ENCODE measurements at places on chromosomes 4 and X.

DNA sequence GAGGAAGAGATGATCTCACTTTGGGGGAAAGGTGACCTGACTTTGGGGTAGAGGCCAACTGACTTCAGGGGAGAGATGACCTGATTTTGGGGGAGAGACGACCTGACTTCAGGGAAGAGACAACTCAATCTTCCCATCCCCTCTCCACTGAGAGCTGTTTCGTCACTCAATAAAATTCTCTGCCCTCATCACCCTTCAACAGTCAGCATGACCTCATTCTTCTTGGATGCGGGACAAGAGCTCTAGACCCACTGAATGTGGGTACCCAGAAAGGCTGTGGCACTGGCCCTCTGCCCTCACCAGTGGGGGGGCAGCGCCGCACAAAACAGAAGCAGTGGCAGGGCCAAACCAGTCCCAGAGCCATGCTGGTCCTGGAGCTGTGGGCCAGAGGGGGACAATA is 34.6 kb downstream of the ATXN3L start:
- no peak for DNase-seq

GRCh38 chrX:138858951-138859350 is 147.4 kb upstream of the FGF13 start:
- no peak for DNase-seq

- no peak for DNase-seq
Observed at GRCh38 chr4:79225360-79225759, 100.5 kb downstream of the NAA11 start.

- no peak for DNase-seq
Observed at GRCh38 chr4:144688035-144688569, 42.1 kb downstream of the HHIP start.

DNA sequence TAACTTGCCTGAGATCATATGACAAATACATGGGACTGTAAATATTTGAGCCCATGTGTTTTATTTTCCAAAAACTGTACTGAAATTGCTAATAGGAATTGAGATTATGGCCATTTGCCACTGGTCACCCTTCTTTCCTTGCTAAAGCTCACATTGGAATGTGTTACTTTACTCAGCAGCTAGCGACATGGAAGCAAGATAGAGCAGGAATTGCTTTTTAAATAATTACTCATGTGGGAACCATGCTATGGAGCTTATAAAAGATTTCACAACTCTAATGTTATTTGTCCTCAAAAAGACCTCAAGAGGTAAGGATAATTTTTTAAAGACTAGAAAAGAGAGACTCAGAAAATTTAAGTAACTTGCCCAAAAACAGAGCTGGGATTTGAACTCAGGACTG is 48.8 kb upstream of the AFAP1 start:
- no peak for DNase-seq

GRCh38 chr4:2576290-2576689 is 39.8 kb downstream of the FAM193A start:
- no peak for DNase-seq

GRCh38 chr4:88382621-88383020 is 4.0 kb downstream of the HERC6 start:
- no peak for DNase-seq

- DNase-seq = peak; percentile 2
Observed at GRCh38 chr4:133154725-133155124, 5.6 kb downstream of the PCDH10 start.

- DNase-seq = no peak
Observed at GRCh38 chr4:113293043-113293560, 243.6 kb downstream of the ANK2 start.

GRCh38 chrX:13685126-13685763 is 3.7 kb upstream of the RAB9A start:
- DNase-seq = no peak

GRCh38 chrX:83845397-83845796 is 15.5 kb upstream of the CYLC1 start:
- peak; percentile 4 for DNase-seq

GRCh38 chrX:55118574-55118973 is 29.8 kb downstream of the PAGE2 start:
- no peak for DNase-seq

DNA sequence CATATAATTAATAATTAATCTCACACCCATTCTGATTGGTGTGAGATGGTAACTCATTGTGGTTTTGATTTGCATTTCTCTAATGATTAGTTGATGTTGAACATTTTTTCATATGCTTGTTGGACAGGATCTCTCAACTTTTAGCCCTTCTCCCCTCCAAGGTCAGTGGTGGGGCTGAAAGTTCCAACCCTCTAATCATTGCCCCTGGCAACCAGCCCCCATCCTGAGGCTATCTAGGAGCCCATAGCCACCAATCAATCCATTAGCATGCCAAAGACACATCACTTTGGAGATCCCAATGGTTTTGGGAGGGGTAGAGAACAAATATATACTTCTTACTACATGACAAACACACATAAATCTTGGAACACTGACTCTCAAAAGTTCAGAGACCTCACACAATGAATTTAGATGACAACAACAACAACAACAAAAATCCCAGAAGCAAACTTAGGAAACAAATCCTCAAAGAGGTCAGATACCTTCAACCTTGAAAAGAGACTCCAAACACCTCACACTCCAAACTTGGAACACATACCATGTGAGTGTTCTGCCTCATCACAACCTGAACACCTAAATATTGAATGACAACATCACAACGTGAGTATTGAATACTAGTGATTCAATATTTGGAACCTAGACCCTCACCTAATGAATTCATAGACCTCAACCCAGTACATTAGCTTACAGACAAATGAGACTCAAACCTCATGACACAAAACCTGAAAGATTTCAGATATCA is 19.0 kb upstream of the PAGE4 start:
- no peak for DNase-seq

DNA sequence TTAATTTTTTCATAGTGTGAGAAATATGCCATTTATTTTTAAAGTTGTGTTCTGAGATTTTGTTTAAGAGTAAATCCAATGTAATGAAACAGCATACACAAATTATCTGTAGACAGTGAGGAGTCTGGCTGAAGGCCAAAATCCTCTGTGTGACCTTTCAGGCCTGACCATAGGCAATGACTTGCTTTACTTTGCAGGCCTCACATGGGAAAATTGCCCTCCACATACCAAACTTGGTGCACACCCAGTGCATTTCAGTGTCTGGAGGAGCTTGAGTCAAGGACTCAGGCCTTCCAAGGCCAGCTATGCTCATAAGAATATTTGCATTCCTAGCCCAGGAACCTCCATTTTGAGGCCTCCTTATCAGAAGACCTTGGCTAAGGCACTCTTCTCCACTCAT is 430.1 kb downstream of the GABRG1 start:
- peak; percentile 38 for DNase-seq

DNA sequence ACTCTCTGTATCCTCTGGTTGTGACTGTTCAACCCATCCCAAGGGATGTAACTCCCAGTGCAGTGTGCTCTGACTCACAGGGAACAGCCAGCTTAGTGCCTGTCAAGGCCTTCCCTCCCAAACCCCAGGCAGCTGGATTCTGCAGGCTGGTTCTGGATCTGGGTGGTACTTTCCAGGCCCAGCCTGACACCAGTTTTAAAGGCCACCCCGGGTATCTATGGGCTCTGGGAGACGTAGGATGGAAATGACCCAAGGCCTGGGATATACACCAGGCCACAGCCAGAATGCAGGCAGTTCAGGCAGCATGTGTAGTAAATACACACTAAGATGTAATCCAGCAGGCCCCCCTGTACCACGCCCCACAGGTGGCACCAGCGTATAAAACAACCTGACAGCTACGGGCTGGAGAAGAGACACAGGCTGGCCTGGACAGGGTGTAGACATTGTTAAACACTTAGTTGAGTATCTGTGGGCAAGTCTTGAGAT is 64.2 kb downstream of the SPINK2 start:
- DNase-seq = no peak

GRCh38 chrX:12955882-12956703 is 18.8 kb upstream of the TMSB4X start:
- peak; percentile 84 for DNase-seq

DNA sequence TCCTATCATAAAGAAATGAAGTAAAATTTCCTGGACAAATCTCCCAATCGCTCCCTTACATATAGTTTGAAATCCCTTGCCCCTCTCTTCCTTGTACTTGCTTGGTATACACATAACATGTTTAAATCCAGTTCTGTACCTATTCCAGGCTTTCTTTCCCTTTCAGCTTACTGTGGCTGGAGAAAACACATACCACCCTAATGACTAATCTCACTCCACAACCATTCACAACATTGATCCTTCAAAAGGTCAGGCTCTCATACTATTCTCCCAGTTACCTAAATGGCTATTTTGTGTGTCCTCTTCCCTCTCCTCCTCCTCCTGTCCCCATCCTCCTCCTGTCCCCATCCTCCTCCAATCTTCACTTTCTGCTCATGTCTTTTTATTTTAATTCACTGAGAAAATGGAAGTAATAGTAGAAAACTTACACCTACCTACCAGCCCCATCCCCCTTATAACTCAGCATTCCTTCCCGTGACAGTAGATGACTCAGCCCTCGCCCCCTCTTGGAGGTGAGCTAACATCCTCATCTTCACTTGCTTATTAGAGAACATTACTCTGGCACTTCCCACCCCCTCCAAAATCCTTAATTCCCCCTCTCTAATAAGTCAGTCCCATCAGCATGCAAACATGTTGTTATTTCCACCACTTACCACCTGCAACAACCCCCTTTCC is 77.5 kb downstream of the IL15 start:
- DNase-seq = no peak

- no peak for DNase-seq
Observed at GRCh38 chr4:59570860-59571476, 1629.2 kb upstream of the ADGRL3 start.

DNA sequence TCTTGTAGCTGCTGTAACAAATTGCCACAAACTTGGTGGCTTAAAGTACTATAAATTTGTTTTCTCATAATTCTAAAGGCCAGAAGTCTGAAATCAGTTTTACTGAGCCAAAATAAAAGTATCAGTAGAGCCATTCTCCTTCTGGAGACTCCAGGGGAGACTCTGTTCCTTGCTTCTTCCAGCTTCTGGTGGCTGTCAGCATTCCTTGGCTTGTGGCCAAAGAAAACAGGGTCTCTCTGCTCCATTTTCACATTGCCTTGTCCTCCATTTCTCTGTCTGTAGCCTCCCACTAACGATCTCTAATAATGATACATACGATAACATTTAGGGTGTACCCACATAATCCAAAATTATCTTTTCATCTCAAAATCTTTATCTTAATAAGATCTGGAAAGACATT is 200.4 kb downstream of the MAB21L2 start:
- no peak for DNase-seq

DNA sequence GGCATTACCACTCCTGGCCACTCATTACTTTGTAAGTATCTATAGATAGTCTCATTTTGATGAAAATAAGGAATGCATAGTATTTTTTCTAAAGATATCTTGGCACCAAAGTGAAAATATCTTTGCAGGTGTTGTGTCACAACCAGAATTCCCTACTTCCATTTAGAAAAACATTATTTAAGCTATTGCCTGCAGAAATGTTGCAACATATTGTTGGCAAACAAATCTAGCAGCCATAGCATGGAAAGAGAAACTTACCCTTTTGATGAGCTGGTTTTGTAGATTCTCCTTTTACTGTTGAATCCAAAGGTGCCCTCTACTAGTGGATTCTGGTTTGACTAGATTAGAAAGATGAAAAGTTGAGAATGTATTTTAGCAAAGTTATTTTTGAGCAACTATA is 138.8 kb downstream of the AREG start:
- DNase-seq = no peak

DNA sequence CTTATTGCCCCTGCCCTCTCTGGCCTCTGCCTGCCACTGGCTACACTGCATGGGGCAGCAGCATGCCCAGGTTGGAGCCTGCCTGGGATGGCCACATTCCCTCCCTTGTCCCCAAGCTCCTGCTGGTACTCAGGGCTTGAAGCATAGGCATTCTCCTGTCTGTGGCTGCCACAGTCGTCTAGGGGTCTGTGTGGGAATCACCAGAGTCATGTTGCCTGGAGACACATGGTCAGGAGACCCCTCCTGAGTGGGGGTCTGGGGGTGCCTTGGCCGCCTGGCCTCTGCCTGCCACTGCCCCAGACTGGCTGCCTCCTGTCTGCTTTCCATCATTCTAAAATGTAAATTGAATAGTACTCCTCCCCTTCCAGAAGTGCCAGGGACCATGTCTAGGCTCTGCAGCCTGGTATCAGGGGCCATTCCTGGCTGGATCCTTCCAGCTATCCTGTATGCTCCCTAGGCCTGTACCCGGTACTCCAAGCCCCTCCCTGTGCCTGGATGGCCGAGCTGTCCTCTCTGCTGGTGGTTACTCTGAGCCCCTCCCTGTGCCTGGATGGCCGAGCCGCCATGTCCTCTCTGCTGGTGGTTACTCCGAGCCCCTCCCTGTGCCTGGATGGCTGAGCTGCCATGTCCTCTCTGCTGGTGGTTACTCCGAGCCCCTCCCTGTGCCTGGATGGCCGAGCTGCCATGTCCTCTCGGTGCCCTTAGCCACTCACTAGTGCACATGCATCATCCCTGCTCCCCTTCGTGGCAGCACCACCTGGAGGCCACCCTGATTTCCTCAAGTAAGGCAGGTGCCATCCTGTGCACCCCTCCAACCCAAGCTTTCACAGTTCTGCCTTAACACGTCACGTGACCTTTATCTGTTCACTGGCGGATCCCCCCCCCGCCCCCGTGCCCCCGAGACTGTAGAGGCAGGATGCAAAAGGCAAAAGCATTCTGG is 5.5 kb upstream of the NKX1-1 start:
- no peak for DNase-seq

DNA sequence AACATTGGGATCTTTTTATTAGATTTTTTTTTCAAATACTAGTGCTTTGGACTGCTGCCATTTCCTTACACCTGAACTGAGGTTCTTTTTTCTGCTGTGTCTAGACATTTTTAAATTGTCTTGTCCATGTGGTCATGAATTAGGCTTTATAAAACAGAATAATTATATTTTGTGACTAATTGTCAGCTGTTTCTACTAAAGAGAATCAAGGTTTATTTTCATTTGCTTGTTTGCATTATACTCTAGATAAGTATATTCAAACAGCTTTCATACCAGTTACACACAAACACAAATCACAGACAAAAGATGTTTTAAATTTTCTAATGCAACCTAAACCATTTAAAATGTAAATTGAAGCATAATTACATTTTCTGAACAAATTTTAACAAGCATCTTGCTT is 194.7 kb downstream of the GALNTL6 start:
- DNase-seq = no peak

GRCh38 chrX:153953342-153953830 is 8.9 kb upstream of the RENBP start:
- DNase-seq = peak; percentile 81

GRCh38 chr4:7059662-7060061 is 8.2 kb downstream of the GRPEL1 start:
- DNase-seq = no peak
